ENCODE measurements at places on chromosomes 1 and 21.

- no peak for DNase-seq
Observed at GRCh38 chr1:1325288-1326074, 879 bp downstream of the CPTP start.

- no peak for DNase-seq
Observed at GRCh38 chr1:47850451-47850850, 146.7 kb downstream of the TRABD2B start.

DNA sequence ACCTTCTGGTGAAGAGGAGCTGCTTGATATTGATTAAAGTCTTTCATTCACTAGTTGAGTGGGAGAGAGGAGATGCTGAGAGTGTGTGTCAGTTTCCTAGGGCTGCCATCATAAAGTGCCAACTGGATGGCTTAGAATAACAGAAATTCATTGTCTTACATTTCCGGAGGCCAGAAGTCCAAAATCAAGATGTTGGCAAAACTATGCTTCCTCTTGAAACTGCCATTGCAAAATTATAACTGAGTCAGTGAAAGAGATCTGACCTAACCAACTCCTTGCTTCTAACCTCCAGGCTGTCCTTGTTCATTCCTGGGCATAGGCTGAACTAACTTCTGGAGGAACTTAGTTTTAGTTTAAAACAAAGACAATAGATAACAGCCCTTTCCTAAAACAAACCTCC, 47.1 kb downstream of the PTGS2 start:
- DNase-seq = no peak

GRCh38 chr1:216958569-216958968, 235.3 kb upstream of the ESRRG start:
- no peak for DNase-seq

DNA sequence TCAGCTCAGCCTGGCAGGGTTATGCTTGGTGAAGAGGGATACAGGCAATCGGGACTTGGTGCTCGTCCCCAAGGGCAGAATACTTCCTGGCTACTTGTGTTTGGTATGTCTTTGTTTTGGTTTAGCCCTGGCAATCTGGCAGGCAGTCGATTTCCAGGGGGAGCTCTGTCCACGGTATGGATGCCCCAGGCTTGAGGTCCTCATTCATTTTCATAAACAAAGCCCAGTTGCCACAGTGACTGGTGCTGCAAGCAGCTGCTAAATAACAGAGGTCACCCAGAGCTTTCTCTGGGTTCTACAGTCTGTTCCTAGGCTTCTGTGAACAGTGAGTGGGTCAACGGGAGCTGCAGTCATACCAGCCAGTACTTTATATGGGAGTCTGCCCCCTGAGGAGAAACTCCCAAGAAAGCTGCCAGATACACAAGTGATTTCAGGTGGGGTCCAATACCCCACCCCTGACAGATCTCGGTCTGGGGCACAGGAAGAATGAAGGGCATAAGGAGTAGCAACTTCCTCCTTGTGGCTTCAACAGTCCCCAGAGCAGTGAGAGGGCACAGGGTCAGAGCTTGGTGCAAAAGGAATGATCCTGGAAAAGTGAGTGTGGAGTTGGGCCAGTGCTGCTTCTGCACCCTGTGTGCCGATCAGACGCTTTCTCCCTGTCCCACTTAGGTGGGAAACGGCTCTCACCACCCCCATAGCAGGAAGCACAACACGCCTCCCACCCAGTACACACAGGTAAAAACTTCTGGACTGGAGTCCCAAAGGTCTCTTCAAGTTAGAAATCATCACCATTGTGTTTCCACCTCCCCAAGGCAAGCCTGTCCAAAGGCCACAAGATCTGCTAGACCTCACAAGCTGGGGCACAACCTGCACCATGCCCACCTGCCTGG, 55.5 kb downstream of the TGFBR3 start:
- DNase-seq = no peak

GRCh38 chr1:175521249-175522040, 221.9 kb downstream of the TNR start:
- DNase-seq = no peak
